ENCODE measurements at places on chromosomes 13 and 19. TPM values are rescaled to one million over a fixed set of nuclear protein-coding genes. Genes with fewer than 3 reads are reported as not detected.

The MUC16 gene
- under 0.01 TPM for total RNA-seq

The ZNF260 gene
- total RNA-seq: 11.2 TPM

The NRTN gene
- 0.10 TPM for total RNA-seq

The ERCC1 gene
- 33.6 TPM for total RNA-seq

The GNG8 gene
- not detected for total RNA-seq

The GAPDHS gene
- total RNA-seq: not detected

The GPR12 gene
- not detected for total RNA-seq

The ADGRE3 gene
- 0.63 TPM for total RNA-seq

The R3HDM4 gene
- total RNA-seq: 134 TPM

The ELAVL3 gene
- not detected for total RNA-seq

The LHB gene
- not detected for total RNA-seq

The PSG2 gene
- not detected for total RNA-seq

The TEX29 gene
- 0.21 TPM for total RNA-seq

The POLD1 gene
- 7.7 TPM for total RNA-seq

The MBD3L3 gene
- not detected for total RNA-seq

The ZNF492 gene
- 2.4 TPM for total RNA-seq

The LRP3 gene
- 3.8 TPM for total RNA-seq

The RNASEH2B gene
- 139 TPM for total RNA-seq

The GRIN2D gene
- total RNA-seq: 0.10 TPM

The CYP4F2 gene
- total RNA-seq: not detected

The ZNF547 gene
- 1.0 TPM for total RNA-seq

The PRSS57 gene
- total RNA-seq: 5.4 TPM

The ARHGAP45 gene
- 261 TPM for total RNA-seq

The FBXO46 gene
- 8.0 TPM for total RNA-seq

The CTU1 gene
- 1.9 TPM for total RNA-seq

The ERICH6B gene
- not detected for total RNA-seq

The SIGLEC8 gene
- not detected for total RNA-seq

The NALCN gene
- not detected for total RNA-seq

The GFY gene
- total RNA-seq: not detected

The ETHE1 gene
- 30.6 TPM for total RNA-seq

The PCCA gene
- 7.9 TPM for total RNA-seq

The RAB3A gene
- 3.8 TPM for total RNA-seq

The LYPD5 gene
- not detected for total RNA-seq

The CCDC169 gene
- total RNA-seq: not detected

The PNMA8A gene
- not detected for total RNA-seq

The GPR4 gene
- not detected for total RNA-seq

The CBY2 gene
- total RNA-seq: 0.21 TPM

The GJB6 gene
- 0.94 TPM for total RNA-seq

The ZSCAN5C gene
- total RNA-seq: not detected

The CGB8 gene
- total RNA-seq: not detected

The CCDC194 gene
- total RNA-seq: 0.42 TPM

The DBP gene
- 28.2 TPM for total RNA-seq

The SLC25A41 gene
- total RNA-seq: not detected

The FXYD5 gene
- 179 TPM for total RNA-seq

The ZNF99 gene
- total RNA-seq: under 0.01 TPM

The ALOX5AP gene
- total RNA-seq: 48.2 TPM
